Activated CD4-positive, alpha-beta T cell treated with anti-CD3 and anti-CD28 coated beads, Interleukin-2, amount 50 U/mL, for 4 hours (primary cell): ENCODE measurements at places on chromosomes 6 and 20.

DNA sequence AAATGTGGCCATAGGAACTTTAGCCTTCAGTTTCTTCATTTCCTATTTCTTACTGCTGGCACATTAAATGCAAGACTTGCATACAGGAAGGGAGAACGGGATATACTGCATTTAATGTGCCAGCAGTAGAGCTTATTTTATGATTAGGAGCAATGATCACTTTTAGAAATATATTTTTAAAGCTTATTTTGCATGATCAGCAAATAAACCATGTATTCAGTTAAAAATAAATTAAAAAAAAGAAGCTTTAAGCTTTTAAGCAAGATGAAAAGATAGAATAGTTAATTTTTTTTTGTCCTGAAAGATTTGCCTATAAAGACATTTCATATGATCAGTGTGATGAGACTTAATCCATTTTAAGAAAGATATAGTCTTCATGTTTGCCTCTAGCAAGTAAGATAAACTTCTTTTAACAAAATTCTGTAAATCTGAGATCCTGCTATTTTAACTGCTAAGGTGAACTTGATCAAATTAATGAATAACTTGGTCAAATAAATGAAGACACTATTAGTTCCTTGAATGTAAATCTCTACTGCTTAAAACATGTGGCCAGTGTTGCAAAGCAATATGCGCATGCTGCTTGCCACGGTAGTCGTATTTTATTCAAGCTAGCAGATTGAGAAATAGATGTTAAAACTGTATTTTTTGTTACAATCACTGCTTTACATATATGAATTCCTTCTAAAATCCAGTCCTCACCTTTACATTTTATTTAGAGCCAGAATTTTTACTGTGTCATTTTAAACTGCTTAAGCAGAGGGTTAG is 36.2 kb upstream of the HCRTR2 start:
- DNase-seq, result no peak

DNA sequence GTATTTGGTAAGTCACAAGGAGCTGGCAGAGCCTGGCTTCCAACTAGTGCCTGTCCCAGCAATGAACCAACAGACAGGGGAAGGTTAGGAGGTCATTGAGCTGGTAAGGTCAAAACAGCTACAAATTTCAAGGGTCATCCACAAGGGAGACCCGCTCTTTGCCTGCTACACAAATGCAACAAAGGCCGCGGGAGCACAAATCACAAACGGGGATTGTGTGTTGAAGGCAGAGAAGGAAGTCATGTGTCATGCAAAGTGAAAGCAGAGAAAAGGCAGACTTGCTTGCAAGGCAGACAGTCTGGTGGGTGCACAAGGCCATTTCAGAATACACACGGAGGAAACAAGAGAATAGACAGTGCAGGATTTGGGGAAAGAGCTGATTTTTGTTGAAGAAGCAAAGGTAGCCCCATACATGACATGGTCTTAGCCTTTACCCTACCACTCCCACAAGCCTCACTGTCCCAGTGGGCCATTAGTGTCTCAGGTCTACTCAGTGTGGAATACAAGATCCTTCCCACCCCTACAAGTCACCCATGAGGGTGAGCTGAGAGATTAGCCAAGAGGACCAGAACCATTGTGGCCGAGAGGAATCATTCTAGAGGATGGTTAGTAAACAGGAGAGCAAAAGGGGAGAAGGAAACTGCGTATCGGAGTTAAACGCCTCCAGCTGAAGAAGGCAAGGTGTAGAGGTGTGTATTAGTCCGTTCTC is 18.1 kb upstream of the SAMHD1 start:
- DNase-seq, result peak; percentile 25

- no peak for DNase-seq
Measured at GRCh38 chr20:64269604-64270411, 14.3 kb downstream of the PCMTD2 start.

DNA sequence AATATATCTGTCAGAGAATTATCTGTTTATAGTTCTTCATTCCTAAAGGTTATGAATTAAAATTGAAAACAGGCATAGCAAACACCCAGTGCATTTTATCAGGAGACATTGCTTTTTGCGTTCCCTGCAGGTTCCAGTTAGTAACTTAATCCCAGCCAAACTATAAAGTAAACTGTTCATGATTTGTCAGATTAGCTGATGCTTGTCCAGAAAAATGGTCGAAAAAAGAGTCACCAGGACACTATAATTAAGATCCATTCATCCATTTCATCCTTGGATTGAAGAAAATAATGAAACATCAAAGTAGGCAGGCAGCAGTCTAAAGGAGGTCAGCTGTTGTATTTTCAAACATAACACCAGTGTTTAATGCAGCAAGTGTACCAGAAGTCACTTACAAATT is 75.9 kb downstream of the EPHA7 start:
- no peak for DNase-seq

GRCh38 chr20:17935186-17935585 is 33.4 kb downstream of the SNX5 start:
- no peak for DNase-seq

DNA sequence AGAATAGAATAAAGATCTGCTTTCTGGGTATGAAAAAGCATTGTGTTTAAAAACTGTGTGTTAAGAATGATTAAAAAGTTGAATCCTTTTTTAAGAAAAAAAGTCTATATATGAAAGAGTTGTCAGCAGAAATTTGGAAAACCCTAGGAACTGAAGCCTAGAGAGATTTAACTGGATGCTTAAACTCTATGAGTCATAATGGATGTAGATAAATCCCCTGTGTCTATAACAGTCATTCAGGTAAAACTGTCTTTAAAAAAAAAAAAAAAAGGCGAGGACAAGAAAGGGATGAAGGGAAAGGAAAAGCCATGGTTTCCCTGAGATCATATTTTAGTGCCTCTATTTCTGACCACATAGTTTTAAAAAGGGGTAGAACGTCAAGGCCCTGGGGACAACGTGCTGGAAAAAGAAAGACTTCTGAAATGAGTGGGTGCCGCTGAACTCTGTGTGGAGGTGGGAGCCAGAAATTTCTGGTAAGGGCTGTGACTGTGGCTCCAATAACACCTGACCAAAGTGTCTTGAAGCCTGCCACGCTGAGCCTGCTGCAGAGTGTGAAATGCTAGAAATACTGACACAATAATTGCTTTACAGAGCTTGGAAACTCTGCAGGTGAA is 302.6 kb upstream of the ARID1B start:
- DNase-seq, result no peak

GRCh38 chr6:57216235-57217101 is 5.6 kb downstream of the RAB23 start:
- DNase-seq, result no peak
